ENCODE measurements at places on chromosomes 7 and 10.

GRCh38 chr10:104941662-104942061 lies 300.6 kb downstream of the SORCS3 start:
- DNase-seq = no peak
- no peaks in the 10 kb centered on the region for H3K4me1 ChIP-seq
- no peak overlapping the region for H3K27ac ChIP-seq
- H3K4me3 ChIP-seq = no peak overlapping the region

GRCh38 chr7:148394582-148394981 lies 196.0 kb upstream of the C7orf33 start:
- no peak overlapping the region for H3K4me3 ChIP-seq
- H3K4me1 ChIP-seq = no peaks in the 10 kb centered on the region

- H3K4me3 ChIP-seq = no peak overlapping the region
- no peak for DNase-seq
- H3K4me1 ChIP-seq = no peaks in the 10 kb centered on the region
- no peaks in the 10 kb centered on the region for H3K27me3 ChIP-seq
Measured at GRCh38 chr10:18157881-18158280, 17.7 kb downstream of the CACNB2 start.

DNA sequence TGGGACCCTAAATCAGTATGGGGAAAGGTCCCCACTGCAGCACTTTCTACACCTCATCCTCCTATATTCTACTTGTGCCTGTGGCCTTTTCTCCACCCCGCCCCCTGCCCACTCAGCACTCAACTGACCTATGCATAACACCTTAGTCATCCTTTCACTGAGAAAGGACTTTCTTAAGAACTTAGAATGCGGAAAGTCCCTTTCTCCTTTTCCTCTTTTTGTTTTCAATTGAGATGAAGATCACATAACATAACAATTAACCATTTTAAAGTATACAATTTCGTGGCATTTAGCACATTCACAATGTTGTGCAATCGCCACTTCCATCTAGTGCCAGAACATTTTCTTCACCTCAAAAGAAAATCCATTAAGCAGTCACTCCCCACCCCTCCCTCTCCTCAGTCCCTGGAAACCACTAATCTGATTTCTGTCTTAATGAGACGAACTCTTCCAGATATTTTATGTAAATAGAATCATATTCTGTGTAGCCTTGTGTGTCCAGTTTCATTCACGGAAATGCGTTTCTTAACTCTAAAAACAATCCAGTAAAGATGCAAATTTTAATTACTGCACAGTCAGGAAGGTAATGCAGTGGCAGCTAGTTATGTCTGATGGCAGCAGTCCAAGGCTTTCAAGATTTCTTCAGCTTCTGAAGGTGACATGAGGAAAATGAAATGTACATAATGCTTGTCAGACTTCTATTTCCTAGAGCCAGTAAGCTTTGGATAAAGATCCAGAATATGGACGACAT lies 41.7 kb downstream of the FAS start:
- H3K4me1 ChIP-seq = peaks cover 23% of the 10 kb centered on the region
- peak overlapping the region; percentile 57 for H3K4me3 ChIP-seq
- H3K36me3 ChIP-seq = no peaks in the 10 kb centered on the region
- H3K27me3 ChIP-seq = peaks cover 10% of the 10 kb centered on the region
- no peak for DNase-seq

GRCh38 chr10:96089116-96089515 lies 41.0 kb upstream of the ZNF518A start:
- peak overlapping the region; percentile 98 for H3K27ac ChIP-seq
- peaks cover 10% of the 10 kb centered on the region for H3K4me1 ChIP-seq
- peak overlapping the region; percentile 91 for H3K4me3 ChIP-seq
- peaks cover 22% of the 10 kb centered on the region for H3K27me3 ChIP-seq
- no peak for DNase-seq

GRCh38 chr10:14534152-14534551 lies 203.4 kb upstream of the FRMD4A start:
- H3K4me1 ChIP-seq = peaks cover 70% of the 10 kb centered on the region
- no peak for DNase-seq
- peak overlapping the region; percentile 20 for H3K27ac ChIP-seq
- H3K4me3 ChIP-seq = no peak overlapping the region
- peaks cover 10% of the 10 kb centered on the region for H3K36me3 ChIP-seq
- no peaks in the 10 kb centered on the region for H3K27me3 ChIP-seq

GRCh38 chr10:35304649-35305048 lies 31.7 kb upstream of the CCNY start:
- H3K36me3 ChIP-seq = no peaks in the 10 kb centered on the region
- DNase-seq = no peak
- peaks cover 23% of the 10 kb centered on the region for H3K27me3 ChIP-seq
- no peak overlapping the region for H3K4me3 ChIP-seq

- H3K4me3 ChIP-seq = no peak overlapping the region
- no peak overlapping the region for H3K27ac ChIP-seq
- no peak for DNase-seq
- H3K36me3 ChIP-seq = no peaks in the 10 kb centered on the region
Measured at GRCh38 chr7:131687296-131687695, 130.9 kb upstream of the PODXL start.

DNA sequence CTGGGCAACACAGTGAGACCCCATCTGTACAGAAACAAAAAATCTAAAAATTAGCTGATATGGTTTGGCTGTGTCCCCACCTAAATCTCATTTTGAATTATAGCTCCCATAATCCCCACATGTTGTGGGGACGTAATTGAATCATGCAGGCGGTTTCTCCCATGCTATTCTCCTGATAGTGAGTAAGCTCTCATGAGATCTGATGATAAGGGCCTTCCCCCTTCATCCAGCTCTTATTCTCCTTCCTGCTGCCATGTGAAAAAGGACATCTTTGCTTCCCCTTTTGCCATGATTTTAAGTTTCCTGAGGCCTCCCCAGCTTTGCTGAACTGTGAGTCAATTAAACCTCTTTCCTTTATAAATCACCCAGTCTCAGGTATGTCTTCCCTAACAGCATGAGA lies 136.5 kb downstream of the SFMBT2 start:
- H3K27ac ChIP-seq = peak overlapping the region; percentile 57
- H3K4me1 ChIP-seq = peaks cover 64% of the 10 kb centered on the region
- H3K4me3 ChIP-seq = no peak overlapping the region
- no peak for DNase-seq
- no peaks in the 10 kb centered on the region for H3K27me3 ChIP-seq

- H3K4me1 ChIP-seq = no peaks in the 10 kb centered on the region
- DNase-seq = no peak
- no peaks in the 10 kb centered on the region for H3K36me3 ChIP-seq
- H3K27ac ChIP-seq = no peak overlapping the region
Measured at GRCh38 chr10:69516316-69516715, 56.9 kb downstream of the NEUROG3 start.

- no peak overlapping the region for H3K4me3 ChIP-seq
- no peaks in the 10 kb centered on the region for H3K27me3 ChIP-seq
- DNase-seq = no peak
- no peaks in the 10 kb centered on the region for H3K36me3 ChIP-seq
- H3K27ac ChIP-seq = peak overlapping the region; percentile 50
Measured at GRCh38 chr10:70306886-70307520, 23.2 kb upstream of the NPFFR1 start.

GRCh38 chr7:937856-938484 lies 16.5 kb downstream of the ADAP1 start:
- peaks cover 22% of the 10 kb centered on the region for H3K36me3 ChIP-seq
- H3K27me3 ChIP-seq = no peaks in the 10 kb centered on the region
- H3K27ac ChIP-seq = peak overlapping the region; percentile 81

DNA sequence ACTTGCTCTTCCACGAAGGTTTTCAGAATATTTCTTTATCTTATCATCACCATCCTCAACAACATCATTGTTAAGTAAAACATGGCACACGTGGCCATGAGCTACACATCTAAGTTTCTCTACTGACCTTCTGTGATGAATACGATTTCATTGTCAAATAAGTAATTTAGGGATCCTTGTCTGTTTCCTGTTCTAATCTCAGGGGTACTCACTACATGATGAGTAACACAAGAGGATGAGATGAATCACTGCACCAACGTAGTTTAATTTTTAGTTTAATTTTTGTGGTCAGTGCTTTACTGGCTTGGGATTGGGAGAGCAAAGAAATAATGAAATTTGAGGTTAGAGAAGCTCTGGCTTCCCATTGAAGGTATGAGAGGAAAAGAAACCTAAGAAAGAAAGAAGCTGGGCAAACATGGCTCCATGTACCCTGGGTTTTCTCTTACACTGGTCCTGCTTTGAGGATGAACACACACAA lies 461.9 kb upstream of the KLF6 start:
- no peaks in the 10 kb centered on the region for H3K27me3 ChIP-seq
- no peak for DNase-seq
- H3K36me3 ChIP-seq = peaks cover 13% of the 10 kb centered on the region

- no peaks in the 10 kb centered on the region for H3K27me3 ChIP-seq
- DNase-seq = peak; percentile 63
- no peaks in the 10 kb centered on the region for H3K4me1 ChIP-seq
- no peak overlapping the region for H3K27ac ChIP-seq
- H3K36me3 ChIP-seq = no peaks in the 10 kb centered on the region
Measured at GRCh38 chr10:78196964-78197363, 163.3 kb downstream of the RPS24 start.

DNA sequence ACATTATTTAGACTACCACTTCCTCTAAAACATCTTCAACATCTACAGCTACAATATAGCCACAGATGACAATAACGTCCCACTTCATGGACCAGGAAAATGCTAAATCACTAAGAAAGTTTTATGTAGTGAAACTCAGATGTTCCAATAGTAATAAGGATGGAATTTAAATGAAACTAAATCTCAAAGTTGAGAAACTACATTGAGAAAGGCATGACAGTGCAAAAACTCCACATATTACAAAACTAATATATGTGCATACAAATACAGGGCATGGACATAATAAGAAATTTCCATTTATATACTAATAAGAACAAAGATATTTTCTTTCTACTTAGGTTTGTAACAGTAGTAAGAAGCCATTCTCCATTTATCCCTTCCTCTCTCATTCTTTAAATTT lies 31.1 kb downstream of the POT1 start:
- no peak overlapping the region for H3K27ac ChIP-seq
- H3K36me3 ChIP-seq = peaks cover 17% of the 10 kb centered on the region
- H3K4me3 ChIP-seq = no peak overlapping the region
- peaks cover 16% of the 10 kb centered on the region for H3K4me1 ChIP-seq

GRCh38 chr7:30249316-30249715 lies 35.1 kb upstream of the ZNRF2 start:
- no peaks in the 10 kb centered on the region for H3K27me3 ChIP-seq
- no peak overlapping the region for H3K4me3 ChIP-seq
- H3K27ac ChIP-seq = no peak overlapping the region
- peaks cover 20% of the 10 kb centered on the region for H3K4me1 ChIP-seq
- DNase-seq = no peak
- H3K36me3 ChIP-seq = no peaks in the 10 kb centered on the region

Data from natural killer cell treated with Interleukin-12 subunit alpha and Interleukin-12 subunit beta and Interleukin-15 and Interleukin-18, amount 100 ng/mL, for 72 hours (primary cell).